ENCODE measurements at places on chromosomes 12 and 14.

DNA sequence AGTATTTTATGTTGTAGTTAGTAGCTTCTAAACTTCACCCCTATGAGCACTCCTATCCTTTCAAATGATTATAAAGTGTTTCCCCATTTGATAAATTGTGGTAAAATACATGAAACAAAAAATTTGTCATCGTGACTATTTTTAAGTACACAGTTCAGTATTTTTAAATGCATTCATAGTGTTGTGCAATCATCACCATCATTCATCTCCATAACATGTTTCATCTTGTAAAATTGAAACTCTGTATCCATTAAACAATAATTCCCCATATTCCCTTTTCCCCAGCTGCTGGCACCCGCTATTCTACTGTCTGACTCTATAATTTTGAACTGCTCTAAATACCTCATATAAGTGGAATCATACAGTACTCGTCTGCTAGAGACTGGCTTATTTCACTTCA, 52.5 kb downstream of the ATP23 start:
- DNase-seq, result peak; percentile 81

DNA sequence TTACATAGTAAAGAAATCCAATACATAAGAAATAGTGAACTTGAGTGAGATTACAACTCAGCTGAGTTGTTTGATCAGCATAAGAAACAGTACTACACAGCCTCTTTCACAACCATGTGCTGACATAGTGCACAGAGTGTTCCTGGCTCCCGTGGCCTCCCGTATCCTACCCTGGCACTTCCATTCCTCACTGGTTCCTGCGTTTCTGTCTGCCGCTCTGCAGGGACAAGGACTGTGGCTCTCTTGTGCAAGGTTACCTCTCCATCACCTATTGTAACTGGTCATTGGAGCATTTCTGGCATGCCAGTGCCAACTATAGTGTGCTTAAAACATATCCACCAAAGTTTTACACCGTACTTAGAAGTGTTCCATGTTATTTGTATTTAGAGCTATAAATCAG, 46.3 kb upstream of the PCED1B start:
- peak; percentile 47 for DNase-seq

GRCh38 chr14:79549515-79549914, 661.8 kb downstream of the DIO2 start:
- DNase-seq, result no peak

DNA sequence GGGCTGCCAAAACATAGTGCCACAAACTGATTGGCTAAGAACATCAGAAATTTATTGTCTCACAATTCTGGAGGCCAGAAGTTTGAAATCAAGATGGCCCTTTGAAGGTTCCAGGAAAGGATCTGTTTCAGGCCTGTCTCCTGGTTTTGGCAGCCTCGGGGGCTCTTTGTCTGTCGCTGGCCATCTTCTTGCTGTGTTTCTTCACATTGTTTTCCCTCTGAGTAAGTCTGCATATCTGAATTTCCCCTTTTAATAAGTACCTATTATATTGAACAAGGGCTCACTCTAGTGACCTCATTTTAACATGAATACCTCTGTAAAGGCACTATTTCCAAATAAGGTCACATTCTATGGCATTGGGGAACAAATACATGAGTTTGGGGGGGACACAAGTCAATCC, 467.1 kb upstream of the MGAT4C start:
- no peak for DNase-seq

DNA sequence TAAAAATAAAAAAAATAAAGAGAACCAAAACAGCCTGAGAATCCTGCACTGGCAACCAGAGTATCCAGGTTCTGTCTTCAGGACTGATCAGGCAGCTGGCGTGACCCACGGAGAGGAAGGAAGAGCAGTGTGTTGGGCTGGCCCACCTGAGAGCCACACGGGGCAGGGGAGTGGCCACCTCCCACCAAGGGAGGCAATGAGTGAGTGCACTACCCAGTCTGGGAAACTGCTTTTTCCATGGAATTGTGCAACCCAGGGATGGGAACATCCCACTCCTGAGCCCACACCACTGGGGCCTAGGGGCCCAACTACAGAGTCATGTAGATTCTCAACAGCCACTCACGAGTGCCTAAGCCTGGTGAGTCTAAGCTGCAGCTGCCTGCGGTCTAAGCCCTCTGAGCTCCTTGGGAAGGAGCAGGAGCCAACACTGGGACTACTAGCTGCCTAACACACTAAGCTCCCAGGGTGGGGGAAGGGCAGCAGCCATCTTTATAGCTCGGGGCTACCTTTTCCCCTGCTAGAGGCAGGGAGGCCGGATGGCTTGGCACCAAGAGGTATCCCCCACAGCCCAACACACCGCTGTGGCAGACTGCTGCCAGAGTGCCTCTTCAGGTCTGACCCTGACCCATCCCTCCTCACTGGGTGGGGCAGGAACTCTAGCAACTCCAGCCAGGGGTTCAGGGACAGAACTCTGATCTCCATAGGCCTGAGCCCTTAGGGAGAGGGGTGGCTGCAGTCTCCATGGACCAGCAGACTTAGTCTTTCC, 610.9 kb downstream of the RERGL start:
- no peak for DNase-seq

GRCh38 chr12:118467641-118468305, 91.4 kb downstream of the SUDS3 start:
- DNase-seq, result no peak

- DNase-seq, result peak; percentile 59
Observed at GRCh38 chr14:23551266-23552028, at the start of gene ZFHX2. Gene ZFHX2 (minus strand): TSS chr14:23551765. CDS start chr14:23535325, 16,440 bp downstream.

- DNase-seq, result no peak
Observed at GRCh38 chr14:90177539-90178189, 78.7 kb upstream of the PSMC1 start.

DNA sequence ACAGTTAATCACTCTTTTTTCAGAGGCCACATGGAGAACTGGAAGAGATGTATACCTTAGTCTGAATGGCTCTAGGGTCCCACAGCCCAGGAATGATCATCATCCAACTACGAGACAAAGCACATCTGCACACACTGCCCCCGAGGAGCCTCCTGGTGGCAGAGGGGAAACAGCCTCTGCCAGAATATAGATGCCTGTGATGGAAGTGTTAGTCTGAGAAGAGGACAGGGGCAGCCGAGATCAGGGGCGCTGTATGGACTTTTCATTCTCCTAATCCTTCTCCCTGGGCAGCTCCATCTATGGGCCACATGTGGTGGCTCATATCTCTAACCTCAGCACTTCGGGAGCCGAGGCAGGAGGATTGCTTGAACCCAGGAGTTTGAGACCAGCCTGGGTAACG, 82.8 kb upstream of the CAPRIN2 start:
- no peak for DNase-seq

DNA sequence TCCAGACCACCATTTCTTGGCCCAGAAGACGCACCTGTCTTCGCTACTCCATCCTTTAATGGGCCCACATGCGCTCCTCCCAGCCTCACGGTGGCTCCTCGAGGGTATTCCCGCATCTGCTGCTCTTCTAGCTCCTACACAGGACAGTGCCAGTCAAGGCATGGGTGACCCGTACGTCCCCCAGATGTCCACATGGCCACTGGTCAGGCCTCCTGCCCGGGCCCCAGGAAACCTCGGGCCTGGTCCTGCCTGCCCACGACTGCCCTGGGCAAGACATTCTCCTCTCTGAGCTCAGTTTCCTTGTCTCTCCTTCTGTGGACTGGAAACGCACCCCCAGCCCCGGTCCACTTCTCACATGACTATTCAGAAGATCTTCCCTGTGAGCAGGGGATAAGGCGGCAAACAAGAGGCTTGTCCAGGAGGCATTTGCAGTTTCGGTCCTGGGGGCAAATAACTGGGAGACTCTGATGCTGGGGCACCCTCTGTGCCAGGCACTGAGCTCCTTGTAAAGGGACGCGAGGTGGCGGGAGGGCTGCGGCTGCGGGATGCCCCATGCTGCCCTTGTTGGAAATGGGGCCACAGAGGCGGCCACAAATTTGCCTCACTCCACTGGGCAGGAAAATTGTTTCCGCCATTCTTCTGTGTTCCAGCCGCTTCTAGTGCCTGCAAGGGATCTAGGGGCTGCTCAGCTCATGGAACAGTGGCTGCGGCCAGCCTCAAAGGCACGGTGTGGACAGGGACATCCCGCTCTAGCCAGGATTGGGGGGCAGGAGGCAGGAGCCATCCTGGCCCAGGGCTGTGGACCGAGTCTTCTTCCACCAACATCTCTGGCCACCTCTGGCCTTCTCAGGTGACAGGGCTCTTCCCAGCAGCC, 6.8 kb upstream of the BEGAIN start:
- DNase-seq, result no peak

- no peak for DNase-seq
Observed at GRCh38 chr12:124742678-124743077, 121.0 kb downstream of the SCARB1 start.

DNA sequence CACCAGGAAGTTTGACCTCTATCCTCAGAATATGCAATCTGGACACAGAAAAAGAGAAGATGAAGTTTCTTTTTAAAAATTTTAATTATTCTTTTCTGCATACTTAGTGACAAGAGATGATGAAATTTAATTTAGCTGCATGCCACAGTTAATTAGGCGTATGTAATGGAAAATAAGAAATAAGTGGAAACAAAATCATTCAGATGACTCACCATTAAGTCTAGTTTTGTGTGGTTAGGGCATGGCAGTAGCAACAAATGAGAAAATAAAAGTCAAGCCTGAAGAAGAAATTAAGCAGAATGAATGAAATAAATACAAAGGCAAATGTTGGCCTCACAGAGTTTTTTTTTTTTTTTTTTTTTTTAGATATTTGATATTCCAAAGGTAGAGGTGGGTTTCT, 30.9 kb upstream of the KLRD1 start:
- no peak for DNase-seq

GRCh38 chr12:68225576-68226476, at the start of gene IL26:
Gene IL26 (minus strand): TSS chr12:68225810. CDS start chr12:68225756, 54 bp downstream.
- no peak for DNase-seq

GRCh38 chr12:62799766-62800406, 135.1 kb downstream of the PPM1H start:
- DNase-seq, result peak; percentile 91

GRCh38 chr12:30853561-30854133, 72.9 kb upstream of the TSPAN11 start:
- no peak for DNase-seq

DNA sequence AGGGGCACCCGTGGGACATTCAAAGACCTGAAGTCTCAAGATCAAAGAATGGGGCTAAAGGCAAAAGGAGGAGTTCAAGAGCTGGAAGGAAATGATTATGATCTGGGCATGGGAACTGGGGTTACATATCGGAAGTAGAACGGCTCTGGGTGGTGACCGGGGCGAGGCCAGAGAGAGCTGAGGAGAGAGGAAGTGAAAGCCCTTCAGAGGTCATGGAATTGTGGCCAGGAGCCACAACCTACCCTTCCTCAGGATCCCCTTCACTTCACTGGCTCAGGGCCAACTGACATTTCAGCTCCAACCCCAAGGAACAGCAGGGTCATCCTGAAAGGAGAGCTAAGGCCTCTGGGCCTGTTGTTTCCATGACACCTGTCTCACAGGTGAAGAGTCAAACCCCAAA, 57.8 kb downstream of the GALNT16 start:
- no peak for DNase-seq

DNA sequence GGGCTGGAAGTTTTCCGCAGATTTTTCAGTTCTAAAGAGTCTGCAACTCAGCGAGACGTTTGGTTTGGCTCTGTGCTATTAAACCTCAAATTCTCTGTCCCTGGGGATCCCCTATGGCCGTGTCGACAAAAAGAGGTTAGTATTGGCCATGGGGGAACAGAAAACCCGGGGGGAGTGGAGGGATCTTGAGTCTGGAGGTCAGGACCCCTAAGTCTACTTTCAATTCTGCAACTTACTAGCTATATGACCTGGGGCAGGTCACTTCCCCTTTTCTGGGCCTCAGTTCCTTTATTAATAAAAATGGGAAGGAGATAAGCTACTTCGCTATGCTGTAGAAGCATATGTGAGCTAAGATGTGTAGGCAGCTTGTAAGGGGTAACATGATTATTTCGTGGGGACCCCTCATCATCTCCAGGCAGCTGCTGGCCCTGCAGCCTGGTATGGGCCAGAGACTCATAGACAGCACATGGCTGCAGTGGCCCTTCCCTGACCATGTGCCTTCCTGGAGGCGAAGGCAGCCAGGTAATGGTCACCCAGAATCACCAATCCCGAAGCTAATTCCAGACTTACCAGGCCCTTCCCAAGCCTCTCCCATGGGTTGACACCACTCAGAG, 8.6 kb downstream of the ASB2 start:
- DNase-seq, result no peak

- peak; percentile 48 for DNase-seq
Observed at GRCh38 chr12:104426926-104427546, 29.7 kb upstream of the CHST11 start.

GRCh38 chr12:4143896-4144295, 129.7 kb upstream of the CCND2 start:
- no peak for DNase-seq

- no peak for DNase-seq
Observed at GRCh38 chr12:45205165-45205825, 10.6 kb upstream of the ANO6 start.

DNA sequence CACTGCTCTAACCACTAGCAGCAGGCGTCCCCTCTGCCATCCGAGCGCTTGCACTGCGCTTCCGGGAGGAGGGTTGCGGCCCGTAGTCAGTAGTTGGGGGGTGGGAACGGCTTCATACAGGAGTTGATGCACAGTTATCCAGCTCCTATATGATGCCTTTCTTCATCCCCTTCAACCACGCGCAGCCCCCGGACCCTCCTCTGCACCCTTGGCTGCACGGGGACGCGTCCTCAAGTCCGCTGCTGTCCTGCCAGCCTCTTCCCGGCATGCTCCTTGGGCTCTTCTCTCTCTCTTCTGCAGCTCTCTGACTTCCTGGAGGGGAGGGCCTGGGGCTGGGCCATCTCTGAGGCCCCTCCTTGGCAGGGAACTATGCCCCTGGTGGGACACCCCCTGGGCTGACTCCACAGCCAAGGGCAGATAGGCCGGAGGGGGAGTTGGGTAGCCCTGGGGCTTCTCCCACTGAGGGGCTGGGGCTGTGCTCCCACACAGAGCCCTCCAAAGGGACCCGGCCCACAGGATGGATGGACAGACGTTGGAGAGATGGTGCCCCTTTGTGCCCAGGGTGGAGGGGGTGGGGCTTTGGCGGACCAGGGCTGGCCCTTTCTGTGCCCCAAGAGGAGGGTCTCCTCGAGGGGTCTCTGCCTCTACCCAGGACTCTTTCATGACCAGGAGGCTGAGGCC, 29.0 kb downstream of the RTL1 start:
- DNase-seq, result no peak

- no peak for DNase-seq
Observed at GRCh38 chr12:130479401-130480125, 141.9 kb downstream of the PIWIL1 start.

DNA sequence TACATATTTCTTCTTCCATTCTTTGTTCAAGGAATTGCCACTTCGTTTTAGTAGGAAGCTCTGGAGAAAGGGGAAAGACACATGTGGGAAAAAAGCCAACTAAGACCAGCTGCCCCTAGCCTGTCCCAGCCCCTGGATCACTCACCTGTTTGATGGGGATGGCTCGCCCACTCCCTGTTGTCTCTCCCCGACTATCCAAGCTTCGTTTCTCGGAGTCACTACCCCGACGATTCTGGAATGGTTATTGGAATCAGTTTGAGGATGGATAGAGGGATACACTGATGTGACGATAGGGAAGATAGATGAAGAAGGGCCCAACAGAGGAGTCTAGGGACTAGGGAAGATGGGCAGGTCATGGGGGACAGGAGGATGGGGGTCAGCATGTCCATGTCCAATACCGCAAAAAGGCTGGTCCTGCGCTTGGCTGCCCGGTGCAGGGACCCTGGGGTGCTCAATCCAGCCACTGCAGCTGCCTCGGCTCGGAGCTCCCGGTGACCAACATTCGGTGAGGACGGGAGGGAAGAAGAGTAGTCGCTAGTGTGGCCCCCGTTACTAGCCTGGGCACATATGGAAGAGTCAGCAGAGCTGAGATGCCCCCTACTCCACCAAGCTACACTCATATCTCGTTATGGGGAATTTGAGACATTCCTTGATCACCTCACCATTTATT, 7.0 kb downstream of the AGAP2 start:
- no peak for DNase-seq
